ENCODE measurements at places on chromosomes 7 and 10.

DNA sequence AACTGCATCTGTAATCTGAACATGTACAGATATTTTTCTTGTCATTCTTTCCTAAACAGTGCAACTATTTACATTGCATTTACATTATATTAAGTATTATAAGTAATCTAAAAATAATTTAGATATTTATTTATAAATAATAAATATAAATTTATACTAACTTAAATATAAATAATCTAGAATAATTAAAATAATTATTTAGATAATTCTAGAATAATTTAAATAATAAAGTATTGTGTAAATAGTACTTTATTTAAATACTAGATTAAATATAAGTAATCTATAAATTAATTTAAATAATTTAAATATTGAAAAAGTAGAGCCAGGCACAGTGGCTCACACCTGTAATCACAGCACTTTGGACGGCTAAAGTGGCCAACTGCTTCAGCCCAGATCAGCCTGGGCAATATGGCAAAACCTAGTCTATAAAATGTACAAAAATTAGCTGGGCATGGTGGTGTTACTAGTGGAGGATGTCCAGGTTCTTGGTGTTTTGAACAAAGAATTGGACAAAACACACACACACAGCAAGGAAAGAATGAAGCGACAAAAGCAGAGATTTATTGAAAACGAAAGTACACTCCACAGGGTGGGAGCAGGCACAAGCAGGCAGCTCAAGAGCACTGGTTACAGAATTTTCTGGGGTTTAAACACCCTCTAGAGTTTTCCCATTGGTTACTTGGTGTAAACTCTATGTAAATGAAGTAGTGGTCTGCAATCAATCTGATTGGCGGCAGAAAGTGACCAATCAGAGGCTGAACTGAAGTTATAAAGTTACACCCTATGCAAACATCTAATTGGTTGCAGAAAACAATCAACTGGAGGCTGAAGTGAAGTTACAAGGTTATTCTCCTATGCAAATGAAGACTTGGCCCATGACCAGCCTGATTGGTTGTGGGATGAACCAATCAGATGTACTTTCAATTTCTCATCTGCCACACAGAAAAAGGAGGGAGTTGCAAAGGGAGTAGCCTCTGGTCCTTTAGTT lies 100.2 kb upstream of the SP4 start:
- no peak for DNase-seq

DNA sequence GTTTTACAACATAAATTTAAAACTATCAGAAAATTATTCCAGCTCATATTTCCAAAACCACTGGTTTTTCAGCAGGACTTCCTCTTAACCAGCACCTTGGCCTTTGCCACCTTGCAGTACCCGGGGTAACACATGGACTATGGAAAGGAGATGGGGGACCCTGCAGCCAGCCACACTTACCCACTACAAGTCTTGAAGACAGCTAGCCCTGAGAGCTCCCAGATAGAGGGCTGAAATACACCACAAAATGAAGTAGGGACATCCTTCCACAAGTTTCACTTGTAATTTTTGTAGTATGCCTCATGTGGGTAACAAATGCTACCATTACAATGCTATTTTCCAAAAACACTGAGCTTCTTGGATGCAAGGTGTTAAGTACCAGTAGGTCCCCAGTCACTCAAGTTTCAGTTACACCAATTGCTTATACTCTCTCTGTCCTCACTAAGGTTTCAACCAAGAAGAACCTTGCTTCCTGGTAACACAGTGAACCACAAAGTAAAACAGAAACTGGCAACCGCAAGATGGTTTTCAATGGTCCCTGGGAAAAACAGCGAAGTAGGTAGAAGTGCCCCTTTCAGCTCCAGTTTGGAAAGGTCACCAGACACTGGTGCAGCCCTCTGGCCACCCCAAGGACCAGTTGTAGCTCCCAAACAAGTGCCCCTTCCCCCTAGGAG lies 110.9 kb downstream of the SGMS1 start:
- no peak for DNase-seq

- no peak for DNase-seq
These were observed 5.2 kb downstream of the DUSP5 start for GRCh38 chr10:110502851-110503301.

DNA sequence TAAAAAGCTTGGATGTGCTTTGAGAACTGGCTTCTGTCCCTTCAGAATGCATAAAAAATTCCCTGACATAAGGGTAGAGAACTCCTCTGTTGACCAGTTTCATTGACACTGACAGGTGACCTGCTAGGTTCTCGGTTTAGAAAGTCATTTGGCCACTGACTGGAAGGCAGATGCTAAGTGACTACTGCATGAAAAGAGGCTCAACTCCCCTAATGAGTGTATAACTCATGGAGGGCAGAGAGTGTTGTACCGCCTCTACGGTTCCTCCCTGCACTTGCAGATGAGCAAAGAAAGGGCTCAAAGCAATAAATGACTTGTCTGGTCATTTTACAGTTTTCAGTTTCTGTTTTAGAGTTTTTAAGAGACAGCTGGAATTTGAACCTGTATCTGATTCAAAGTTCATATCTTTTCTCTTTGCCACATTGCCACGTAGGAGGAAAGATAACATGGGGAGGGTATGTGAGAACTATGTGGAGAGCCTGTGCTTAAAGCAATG lies 2.9 kb upstream of the FGL2 start:
- no peak for DNase-seq

- peak; percentile 10 for DNase-seq
These were observed 87.0 kb downstream of the TBXAS1 start for GRCh38 chr7:139915864-139916716.

GRCh38 chr7:28301148-28301641 lies 111.1 kb upstream of the CREB5 start:
- DNase-seq: no peak

DNA sequence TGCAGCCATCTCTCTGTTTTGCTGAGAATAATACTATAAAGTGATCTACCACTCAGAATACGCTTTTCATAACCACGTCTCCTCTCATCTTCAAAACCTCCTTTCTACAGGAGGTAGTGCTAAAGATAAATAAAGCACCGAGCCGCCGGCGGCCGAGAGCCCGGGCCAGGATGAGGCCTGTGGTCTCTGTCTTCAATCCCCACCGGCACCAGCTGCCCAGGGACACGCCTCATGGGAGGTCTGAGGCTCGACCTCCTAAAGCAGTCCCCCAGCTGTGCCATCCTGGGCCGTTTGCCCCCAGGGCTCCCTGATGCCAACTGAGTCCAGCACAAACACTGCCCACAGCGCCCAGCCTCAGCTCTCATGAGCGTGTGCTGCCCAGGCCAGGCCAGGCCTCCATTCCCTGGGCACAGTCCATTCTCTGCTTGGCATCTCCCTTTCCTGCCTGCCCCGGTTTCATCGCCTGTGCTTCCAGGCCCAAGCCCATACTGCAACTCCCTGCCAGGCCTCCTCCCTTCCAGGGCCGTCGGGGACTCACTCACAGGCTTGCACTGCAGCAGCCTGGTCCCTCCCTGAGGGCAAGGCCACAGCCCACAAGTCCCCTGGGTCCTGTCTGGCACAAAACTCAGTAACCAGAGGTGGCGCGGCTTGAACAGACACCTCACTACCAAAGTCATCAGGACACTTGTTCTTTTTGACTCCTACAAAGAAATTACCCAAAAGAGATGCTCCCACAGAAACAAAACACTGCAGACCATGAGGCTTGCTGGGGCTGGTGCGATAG lies 2.5 kb downstream of the INTS1 start:
- no peak for DNase-seq

DNA sequence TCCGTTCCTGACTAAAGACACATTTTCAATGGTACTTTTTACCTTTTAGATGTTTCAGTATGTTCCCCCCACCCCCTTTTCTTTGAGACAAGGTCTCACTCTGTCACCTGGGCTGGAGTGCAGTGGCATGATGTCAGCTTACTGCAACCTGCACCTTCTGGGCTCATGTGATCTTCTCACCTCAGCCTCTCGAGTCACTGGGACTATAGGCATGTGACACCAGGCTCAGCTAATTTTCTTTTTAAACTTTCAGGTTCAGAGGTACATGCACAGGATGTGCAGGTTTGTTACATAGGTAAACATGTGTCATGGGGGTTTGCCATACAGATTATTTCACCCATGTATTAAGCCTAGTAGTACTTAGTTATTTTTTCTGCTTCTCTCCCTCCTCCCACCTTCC lies 99.3 kb upstream of the RPA3 start:
- DNase-seq: no peak

DNA sequence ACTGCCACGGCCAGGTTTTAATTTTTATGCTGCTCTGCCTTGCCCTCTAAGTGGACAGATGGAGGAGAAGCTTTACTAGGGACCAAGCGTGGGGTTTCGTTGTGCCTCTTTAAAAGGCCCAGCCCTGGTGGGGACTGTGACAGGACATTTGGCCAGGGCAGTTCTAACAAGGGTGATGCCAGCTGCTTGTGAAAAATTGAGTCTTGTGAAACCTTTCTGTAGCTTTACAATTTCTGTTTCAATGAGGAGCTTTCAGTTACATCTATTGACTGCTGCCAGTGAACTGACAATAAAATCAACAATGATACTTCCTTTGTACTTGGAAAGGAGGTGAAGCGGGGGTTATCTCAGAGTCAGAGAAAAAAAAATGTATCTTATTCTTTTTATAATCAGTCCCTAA lies 233.1 kb upstream of the CSTF2T start:
- DNase-seq: no peak

DNA sequence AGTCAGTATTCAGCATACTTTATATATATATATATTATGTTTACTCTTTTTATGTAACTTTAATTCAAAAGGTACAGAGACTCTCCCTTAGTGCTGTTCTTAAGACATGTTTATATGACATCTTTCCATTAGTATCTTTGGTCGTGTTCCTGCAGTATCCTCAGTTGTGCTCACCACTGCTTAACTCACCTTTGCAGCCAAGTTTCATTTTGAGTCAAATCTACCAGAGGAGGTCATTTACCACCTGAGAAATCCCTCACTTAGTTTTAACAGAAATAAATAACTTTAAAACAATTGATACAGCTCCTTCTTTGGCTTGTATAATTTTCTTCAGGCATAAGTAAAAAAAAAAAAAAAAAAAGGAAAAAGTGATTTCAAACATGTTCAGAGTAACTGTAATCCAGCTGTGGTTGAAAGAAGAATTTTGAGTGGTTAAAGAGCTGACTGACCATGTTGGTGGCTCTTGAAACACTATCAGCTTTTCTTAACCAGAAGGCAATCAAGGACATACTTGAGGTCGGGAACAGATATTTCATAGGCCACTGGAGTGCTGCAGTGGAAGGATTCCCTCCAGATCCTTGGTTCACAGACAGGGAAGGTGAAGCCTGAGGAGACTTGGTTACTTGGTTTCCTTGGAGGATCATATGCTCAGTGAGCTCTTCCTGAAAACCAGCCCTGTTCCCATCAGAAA lies 116.8 kb downstream of the AUTS2 start:
- DNase-seq: no peak

DNA sequence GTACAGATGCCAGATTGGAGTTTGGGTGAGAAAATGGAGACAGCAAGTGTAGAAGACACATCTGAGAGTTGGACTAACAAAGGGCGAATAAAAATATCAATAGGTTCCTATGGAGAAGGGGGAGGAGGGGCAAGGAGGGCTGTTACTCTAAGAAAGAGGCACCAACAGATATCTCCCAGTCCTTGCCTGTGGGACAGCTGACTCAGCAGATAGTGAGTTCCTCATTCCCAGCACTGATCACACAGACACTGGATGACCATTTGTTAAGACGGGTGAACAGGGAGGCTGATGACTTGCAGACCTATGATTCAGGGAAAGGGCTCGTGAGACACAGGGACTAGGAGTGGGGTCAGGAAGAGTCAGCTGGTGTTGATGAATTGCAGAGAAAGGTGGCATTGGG lies 5.7 kb upstream of the PRR15 start:
- no peak for DNase-seq

- DNase-seq: no peak
These were observed 189.6 kb downstream of the DNAJC1 start for GRCh38 chr10:21813946-21814345.

- DNase-seq: no peak
These were observed 4.4 kb downstream of the ZNF485 start for GRCh38 chr10:43610636-43611035.

GRCh38 chr7:107744345-107744750 lies 406 bp downstream of the CBLL1 start:
- DNase-seq: no peak

- DNase-seq: no peak
These were observed 27.5 kb upstream of the CCNY start for GRCh38 chr10:35308809-35309208.

GRCh38 chr7:115924411-115924810 lies 106.2 kb downstream of the TFEC start:
- DNase-seq: no peak

DNA sequence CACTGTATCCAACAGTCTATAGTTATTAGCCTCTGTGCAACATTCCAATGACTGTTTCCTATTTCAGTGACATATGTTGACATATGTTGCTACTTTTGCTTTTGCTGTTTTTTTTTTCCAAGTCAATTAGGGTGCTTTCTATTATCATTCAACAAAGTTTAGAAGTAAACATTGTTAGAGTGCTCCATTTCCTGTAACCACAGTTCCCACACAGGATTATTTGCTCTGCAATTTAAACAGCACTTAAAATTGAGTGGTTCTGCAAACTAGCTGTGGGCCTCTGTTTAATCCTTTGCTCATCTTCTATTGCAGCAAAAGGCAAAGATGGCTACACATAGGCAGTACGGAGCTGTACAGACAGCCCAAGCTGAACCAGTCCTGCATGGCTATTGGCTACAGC lies 46.5 kb upstream of the PTN start:
- no peak for DNase-seq

GRCh38 chr7:4523219-4523618 lies 158.9 kb upstream of the FOXK1 start:
- DNase-seq: no peak

- DNase-seq: no peak
These were observed 57.5 kb upstream of the PTPN12 start for GRCh38 chr7:77479536-77480088.

DNA sequence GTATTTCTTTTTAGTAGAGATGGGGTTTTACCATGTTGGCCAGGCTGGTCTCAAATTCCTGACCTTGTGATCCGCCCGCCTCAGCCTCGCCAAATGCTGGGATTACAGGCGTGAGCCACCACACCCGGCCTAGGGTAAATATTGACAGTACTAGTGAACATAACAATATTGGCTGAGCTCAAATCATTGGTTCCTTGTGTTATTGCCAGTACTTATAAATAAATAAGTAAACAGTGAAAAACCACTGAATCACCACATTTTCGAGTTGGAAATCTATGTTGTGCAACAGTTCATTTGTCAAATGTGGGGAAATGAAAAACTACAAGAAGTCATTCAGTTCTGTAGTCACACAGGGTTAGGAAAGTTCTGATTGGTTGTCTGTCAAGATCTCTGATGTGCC lies 15.8 kb downstream of the RPP30 start:
- no peak for DNase-seq

- no peak for DNase-seq
These were observed 37.3 kb upstream of the PDZD8 start for GRCh38 chr10:117412469-117413010.
